ENCODE measurements at places on chromosomes 5 and 9.

DNA sequence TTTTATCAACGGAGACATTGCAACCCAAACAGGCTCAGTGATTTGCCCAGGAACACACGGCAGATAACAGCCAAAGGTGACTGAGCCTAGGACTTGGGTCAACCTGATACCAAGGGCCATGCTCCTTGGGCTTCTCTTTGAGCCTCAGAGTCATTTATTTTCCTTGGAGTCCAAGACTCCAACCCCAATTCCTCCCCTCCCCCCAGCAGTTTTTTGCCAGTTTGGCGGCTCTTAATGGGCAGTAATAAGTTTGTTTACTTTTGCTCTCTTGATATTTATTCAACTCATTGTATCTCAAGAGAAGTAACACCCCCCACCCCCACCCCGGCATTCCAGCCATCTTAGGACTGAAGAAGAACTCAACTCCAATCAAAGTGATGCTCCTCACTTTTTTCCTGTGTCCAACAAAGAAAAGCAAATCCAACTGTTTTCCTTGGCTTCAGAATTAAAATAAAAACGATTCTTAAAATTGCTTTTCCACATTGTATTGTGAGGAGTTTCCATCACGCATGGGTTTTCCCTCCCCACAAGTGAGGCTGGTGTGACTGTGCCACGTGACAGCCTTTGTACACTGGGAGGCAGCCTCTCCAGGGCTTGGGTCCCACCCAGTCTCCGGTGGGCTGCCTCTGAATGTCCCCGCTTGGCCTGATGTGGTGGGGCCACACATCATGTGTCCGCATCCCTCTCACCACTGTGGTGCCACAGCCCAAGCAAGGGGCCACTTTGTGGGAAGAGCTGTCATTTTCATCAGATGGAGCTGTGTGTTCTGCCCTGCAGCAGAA, 9.1 kb downstream of the ANGPTL2 start:
- H3K4me3 ChIP-seq, result no peak overlapping the region
- H3K27me3 ChIP-seq, result no peaks in the 10 kb centered on the region
- H3K36me3 ChIP-seq, result no peaks in the 10 kb centered on the region
- H3K4me1 ChIP-seq, result peaks cover 9% of the 10 kb centered on the region

DNA sequence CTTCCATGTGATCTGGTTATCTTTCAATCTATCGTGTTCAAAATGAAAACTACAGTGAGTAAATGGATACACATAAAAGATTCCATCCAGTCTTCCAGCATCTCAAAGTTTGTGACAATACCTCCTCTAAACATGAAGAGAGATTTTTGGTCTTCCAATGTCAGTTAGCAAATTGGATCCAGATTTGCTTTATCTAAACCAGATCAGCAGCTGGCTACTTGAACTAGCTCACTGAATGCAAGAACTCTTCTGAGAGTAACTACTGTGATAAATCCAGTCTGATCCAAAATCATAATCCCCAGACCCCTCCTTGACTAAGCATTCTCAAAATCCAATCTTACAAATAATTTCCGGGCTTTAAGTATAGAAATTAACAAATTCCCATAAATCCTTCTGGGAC, 2177.9 kb upstream of the C9orf72 start:
- no peaks in the 10 kb centered on the region for H3K36me3 ChIP-seq

DNA sequence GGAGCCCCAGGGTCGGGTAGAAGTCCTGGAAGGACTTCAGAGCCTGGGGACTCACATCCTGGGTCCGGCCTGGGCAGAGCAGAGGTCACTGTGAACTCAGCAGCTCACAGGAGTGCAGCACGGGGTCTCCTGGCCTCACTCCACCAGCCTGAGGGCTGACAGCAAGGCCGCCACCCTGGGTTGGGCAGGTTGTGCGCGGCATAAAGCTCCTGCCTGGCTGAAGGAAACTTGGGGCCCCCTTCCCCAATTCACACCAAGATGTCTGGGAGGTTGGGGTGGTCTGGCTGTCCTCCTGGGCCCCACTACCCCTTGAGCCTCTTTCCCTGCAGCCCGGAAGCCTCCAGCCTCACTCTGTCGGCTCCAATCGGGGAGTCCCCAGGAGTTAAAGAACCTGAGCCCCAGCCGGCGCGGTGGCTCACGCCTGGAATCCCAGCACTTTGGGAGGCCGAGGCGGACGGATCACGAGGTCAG, 2.1 kb downstream of the LCN15 start:
- no peaks in the 10 kb centered on the region for H3K36me3 ChIP-seq
- no peak overlapping the region for H3K4me3 ChIP-seq
- no peaks in the 10 kb centered on the region for H3K4me1 ChIP-seq
- no peak for DNase-seq

- no peaks in the 10 kb centered on the region for H3K27me3 ChIP-seq
- no peaks in the 10 kb centered on the region for H3K36me3 ChIP-seq
- no peak for DNase-seq
- no peak overlapping the region for H3K4me3 ChIP-seq
Observed at GRCh38 chr5:42267091-42267490, 156.1 kb upstream of the GHR start.

GRCh38 chr5:55860288-55860687, 9.1 kb downstream of the IL31RA start:
- no peak for DNase-seq
- H3K36me3 ChIP-seq, result no peaks in the 10 kb centered on the region
- no peak overlapping the region for H3K4me3 ChIP-seq
- peaks cover 21% of the 10 kb centered on the region for H3K4me1 ChIP-seq
- no peak overlapping the region for H3K27ac ChIP-seq

GRCh38 chr5:65142511-65143011, 339.2 kb downstream of the ADAMTS6 start:
- no peaks in the 10 kb centered on the region for H3K36me3 ChIP-seq
- no peaks in the 10 kb centered on the region for H3K4me1 ChIP-seq
- H3K4me3 ChIP-seq, result no peak overlapping the region

DNA sequence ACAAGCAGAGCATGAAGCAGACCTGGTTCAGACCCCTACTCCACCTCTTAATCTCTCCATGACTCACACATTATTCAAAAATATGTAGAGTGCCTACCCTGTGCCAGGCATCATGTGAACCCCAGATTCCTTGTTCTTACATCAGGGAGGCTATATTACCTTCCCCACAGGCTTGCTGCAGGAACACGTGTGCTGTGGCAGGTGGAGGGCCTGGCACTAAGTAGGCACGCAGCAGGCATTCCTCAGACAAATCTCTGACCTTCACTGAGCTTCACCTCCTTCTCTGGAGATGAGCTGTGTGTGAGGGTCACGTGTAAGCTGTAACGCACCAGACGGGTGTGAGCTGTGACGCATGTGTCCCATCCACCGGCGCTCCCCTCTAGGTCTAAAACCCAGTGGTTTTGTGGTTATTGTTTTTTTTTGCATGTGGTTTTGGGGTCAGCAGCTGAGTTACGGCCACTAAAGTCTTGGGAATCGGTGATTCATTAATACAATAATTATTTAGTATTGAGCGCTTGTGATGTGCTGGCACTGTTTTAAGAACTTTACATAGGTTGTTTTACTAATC, 30.3 kb downstream of the ANGPTL2 start:
- H3K27ac ChIP-seq, result no peak overlapping the region
- no peak for DNase-seq
- no peaks in the 10 kb centered on the region for H3K36me3 ChIP-seq

DNA sequence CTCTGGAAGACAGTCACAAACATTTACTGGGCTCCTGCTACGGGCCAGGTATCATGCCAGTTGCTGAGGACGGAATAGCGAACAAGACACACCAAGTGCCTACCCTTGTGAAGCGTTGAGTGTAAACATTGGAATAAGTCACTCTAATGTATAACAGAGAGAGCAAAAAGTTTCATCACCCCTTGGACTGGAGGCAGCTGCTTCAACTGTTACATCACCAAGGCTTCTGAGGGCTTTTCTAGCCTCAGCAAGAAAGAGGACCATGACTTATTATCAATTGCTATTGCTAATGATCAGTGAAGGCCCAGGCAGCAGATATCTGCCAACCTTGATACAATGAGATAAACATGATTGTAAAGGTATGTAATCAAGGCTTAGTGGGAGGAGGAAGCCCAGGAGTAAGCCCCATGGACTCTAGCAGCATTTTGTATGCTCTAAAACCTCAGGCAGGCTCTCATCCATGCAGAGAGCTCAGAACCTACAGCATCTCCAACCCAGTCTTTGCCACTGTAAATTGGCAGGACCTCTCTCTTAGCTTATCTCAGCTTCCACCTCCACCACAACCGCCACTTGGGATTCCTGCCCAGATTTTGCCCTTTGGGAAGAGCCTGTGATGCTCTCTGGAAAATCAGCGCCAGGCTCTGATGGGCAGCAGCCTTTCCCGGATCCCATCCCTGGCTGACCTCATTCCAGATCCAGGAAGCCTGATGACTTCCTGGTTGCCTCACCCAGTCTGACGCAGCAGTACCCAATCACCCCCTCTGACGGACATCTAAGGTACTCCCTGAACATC, 54.5 kb downstream of the ADAM19 start:
- H3K36me3 ChIP-seq, result no peaks in the 10 kb centered on the region
- no peak for DNase-seq
- no peaks in the 10 kb centered on the region for H3K4me1 ChIP-seq
- no peaks in the 10 kb centered on the region for H3K27me3 ChIP-seq
